ENCODE measurements at places on chromosomes 7 and 10.

- DNase-seq: no peak
Measured at GRCh38 chr7:101565601-101566209, 63.4 kb downstream of the MYL10 start.

- DNase-seq: no peak
Measured at GRCh38 chr10:58665361-58665760, 152.7 kb downstream of the BICC1 start.

GRCh38 chr10:71771821-71772617 is 1.3 kb downstream of the VSIR start:
- peak; percentile 88 for DNase-seq

DNA sequence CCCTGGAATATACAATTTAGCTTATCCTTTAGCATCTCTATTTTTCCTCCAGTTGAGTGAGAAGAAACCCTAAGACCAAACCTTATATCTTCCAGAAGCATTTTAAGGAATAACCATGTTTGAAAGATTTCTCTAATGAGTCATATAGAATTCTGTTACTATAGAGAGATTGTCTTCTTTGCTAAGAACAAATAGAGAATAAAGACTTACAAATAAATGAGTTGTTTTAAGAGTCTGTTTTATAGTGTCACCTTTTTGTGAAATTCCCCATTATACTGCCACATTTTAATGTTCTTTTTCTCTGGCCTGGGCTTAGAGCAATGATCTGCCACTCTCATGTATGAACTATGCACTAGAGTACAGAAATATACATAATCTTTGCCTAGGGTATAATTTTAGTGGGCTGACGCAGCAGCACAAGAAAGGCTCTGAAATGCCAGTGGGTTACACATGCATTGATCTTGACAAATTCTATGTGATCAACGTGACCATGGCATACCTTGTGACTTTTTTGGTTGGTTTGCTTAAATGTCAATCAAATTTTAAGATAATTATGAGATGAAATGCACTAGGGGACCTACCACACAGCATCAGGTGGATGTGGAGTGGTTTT is 145.1 kb upstream of the MKLN1 start:
- no peak for DNase-seq

DNA sequence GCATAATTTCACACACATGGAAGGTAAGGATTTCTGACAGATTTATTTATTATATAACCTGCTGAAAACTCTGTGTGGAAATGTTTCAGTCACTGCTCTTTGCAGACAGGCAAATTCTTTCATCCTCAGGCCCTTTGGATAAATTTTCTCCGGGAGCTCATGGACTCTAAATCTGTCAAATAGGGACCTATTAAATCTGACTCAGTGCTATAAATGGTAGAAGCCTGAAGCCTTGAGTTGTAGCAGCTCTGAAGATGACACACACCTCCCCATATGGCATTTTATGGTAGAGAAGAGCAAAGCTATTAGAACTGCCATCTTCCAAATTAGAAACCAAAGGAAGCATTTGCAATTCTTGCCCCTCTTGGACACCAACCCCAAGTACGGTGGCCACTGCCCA is 808.7 kb downstream of the XPNPEP1 start:
- DNase-seq: peak; percentile 6

DNA sequence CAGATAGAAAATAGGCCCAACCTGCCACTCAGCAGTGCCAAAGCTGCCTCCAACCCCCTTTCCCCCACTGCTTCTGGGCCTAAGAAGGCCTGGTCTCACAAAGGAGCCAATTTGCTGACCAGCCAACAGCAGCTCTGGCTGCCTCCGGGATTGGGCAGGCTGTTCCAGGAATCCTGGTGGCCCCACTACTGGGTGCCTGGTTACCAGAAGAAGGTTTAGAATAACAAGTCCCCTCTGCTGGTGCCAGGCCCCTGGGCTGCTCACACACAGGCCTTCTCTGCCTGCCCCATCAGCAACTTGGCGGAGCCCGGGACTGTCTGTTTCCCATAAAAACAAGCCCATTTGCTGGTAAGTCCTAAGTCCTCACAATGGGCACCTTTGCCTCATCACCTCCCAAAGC is 1.2 kb downstream of the PHKG1 start:
- no peak for DNase-seq

- DNase-seq: no peak
Measured at GRCh38 chr7:114835303-114835702, 86.6 kb upstream of the MDFIC start.

DNA sequence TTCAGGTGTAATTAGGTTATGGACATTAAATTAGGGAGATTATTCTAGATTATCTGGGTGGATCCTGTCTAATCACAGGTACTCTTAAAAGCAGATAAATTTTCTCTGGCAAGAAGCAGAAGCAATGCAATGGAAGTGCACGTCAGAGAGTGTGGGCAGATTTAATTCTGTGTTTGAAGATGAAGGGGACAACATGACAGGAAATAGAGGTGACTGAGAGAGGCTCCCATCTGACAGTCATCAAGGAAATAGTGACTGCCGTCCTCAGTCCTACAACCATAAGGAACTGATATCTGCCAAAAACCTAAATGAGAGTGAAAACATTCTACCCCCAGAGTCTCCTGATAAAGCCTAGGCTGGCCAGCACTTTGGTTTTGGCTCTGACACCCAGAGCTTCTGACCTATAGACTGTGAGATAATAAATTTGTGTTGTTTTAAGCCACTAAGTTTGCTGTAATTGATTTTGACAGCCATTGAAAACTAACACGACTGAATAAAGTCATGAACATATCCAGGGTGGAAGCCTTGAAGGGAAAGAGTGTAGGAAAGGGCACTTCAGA is 30.5 kb upstream of the DDX50 start:
- DNase-seq: no peak

GRCh38 chr7:99553039-99553438 is 1.1 kb upstream of the FAM200A start:
- DNase-seq: no peak

DNA sequence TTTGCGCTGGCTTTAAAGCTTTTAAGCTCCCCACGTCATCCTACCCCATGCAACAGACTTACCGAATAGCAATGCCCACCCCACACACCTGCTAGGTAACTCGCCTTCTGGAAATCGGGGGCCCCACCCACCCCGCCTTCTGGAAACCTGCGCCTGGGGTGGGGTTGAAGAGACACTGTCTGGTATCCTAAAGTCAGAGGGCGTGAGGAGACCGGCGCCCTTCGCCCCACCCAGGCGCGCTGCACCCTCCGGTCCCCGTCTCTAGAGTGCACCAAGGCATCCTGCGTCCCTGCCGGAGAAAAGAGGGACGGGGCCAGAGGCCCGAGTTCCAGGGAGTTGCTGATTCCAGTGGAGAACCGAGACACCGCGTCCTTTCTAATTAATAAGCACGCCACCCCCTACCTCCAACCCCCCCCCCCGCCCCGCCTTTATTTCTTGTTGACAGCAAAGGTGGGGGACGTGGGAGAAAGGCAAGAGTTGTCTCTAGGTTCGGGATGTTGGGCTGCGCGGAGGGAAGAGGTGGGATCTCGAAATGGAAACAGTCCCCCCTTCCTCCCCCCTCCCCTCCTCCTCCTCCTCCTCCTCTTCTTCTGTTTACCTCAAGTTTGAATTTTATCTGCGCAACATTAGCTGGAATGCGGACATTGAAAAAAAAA is 220.9 kb upstream of the MKLN1 start:
- peak; percentile 56 for DNase-seq

- no peak for DNase-seq
Measured at GRCh38 chr7:138974675-138975292, 6.4 kb downstream of the KIAA1549 start.

DNA sequence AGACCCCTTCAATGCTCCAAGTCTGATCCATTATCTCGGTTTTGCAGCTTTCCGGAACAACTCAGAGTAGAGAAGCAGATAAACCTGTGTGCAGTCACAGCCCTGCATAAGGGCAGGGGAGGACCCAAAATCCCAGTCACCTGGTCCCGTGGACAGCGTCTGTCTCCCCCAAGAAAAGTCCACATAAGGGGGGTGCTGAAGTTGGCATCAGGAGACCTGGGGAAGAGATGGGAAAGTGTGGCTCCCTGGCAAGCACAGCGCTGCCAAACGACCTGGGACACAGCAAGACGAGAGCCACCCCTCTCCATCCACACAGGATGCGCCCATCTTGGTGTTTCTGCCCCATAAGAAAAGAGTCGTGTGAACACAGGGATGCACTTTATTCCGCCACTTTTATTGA is 27.9 kb downstream of the ASB13 start:
- no peak for DNase-seq

GRCh38 chr10:43208147-43209073 is 58.5 kb downstream of the RASGEF1A start:
- no peak for DNase-seq

DNA sequence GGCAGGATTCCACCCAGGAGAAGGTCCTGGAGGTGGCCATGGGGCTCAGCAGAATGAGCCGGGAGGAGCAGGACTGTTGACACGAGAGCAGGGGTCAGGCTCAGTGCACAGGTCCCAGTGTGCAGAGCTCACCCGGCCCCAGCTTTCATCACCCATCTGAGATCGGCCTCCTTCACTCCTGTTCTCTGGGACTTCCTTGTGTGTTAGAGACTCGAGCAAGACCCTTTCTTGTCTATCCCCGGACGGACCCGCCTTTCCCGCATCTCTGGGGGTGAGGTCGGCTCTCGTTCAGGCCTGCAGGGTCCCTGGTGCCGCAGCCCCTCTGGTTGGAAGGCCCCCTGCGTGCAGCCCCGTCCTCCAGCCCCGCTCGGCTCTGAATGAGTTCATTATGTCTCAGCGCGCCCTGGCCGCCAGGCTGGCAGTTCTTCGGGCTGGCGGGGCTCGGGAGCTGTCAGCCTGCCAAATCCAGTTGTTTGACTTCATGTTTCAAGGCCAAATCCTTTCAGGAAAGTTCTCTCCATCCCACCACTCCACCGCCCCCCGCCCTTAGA is 127.9 kb downstream of the LHPP start:
- no peak for DNase-seq

DNA sequence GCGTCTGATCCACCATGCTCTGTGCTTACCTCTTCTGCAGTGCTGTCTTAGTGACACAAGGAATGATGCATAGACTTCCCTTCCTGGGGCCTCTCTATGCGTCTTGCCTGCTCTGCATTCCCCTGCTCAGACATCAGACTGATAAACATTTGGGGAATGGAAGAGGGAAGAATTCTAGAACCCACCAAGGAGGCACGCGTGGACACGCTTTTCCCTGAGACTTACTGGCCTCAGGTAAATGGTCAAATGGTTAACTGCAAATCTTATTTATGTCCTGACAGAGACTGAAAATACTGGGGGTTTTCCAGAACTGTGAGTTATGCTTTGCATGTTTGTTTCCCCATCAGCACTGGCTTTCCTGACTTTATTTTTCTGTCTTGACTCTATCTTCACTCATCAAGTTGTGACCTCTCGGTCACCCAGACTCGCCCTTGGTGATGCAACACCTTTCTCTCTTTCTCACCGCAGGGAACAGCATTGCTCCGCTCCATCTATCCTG is 285.9 kb upstream of the FZD8 start:
- DNase-seq: no peak

All from GM03348 (cell line).